Posterior cingulate gyrus (tissue), 11 donors: ENCODE measurements at places on chromosomes 3 and 15.

GRCh38 chr15:22810033-22810852 lies 23.8 kb downstream of the NIPA1 start:
- no peak for DNase-seq

- no peak for DNase-seq
Observed at GRCh38 chr3:76949033-76949432, 90.9 kb upstream of the ROBO2 start.

DNA sequence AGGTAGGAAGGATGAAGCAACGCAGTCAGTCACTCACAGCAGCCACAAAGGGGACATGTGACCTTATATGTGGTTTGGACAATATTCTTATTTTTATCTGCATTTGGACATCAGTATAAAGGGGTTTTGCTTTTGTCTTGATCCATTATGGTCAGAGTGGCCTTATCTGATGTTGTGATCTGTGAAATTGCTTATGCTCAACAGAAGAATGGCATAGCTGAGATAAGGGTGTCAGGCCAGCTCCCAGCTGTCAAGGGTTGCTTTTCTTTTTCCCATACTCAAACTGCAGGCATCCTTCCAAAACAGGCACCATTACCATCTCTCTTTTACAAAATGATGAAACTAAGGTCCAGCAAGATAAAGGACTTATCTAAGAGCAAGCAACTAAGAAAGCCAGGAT lies 28.1 kb downstream of the DCLK3 start:
- no peak for DNase-seq

DNA sequence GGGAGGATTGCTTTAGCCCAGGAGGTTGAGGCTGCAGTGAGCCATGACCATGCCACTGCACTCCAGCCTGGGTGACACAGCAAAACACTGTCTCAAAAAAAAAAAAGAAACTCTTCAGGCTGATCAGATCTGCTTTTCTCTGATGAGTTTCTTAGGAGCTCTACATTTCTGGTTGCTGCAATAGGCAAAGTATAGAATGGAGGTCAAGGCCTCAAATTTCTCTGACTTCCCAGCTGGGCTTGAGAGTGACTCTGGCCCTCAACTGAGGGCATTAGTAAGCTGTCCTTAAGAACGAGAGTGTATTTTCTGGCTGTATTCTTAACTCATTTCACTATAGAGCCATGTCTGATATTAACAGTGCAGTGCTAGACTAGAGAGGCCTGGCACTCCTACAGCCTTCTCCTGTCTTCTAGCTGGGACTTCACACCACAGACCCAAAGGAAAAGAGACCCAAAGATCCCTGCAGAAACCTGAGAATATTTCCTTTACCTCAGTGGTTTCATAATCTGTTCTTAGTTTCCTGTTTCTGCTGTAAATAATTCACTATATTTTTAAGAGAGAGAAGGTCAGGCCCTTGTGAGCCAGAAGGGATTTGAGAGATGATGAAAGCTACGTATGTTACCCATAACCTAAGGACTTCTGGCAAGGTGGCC lies 2.0 kb upstream of the NR1I2 start:
- DNase-seq: no peak

DNA sequence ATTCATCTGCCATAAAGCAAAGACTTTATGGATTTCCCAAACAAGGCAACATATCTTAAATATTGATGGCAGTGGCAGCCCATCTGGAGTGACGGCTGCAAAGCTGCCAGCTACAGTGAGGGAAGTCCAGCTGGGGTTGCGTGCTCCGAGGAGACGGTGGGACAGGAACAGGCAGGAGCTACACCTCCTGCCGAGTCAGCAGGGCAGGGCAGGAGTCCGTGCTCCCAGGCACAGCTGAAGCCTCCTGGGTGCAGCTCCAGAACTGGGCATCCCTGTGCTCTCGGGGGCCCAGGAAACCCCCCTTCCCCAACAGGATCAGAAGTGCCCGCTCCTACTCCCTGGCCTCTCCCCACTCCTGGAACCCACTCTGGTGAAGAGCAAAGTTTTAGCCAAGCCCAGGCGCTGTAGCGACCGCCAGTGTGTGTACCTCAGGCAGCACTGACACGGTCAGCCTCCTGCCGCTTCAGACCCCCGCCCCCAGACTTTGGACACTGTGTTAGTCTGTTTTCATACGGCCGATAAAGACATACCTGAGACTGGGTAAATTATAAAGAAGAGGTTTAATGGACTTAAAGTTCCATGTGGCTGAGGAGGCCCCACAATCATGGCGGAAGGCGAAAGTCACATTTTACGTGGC lies 556.4 kb upstream of the CCDC54 start:
- no peak for DNase-seq

DNA sequence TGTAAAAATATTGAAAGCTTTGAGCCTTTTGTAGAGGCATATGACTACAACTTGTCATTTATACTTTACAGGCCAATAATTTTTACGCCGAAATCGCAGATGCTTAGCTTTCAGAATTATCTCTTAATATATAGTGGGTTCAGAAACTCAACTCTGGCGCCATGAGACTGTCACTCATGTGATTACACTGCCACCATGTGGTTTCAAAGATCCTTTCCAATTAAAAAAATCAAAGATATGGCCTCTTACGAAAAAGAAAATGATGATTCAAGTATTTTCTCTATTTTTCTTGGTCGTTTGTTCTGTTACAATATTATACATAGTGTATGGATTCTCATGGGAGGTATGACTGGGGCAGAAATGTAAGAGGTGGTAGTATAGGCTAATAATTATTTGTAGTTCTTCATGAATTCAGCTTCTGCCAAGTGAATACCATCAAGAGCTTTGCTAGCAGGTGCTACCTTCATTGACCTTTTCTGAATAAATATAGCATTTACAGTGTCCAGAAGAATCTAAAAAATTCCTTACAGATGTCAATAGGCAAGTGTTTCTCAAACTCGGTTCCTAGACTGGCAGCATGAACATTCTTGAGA lies 751.7 kb upstream of the GOLIM4 start:
- no peak for DNase-seq

DNA sequence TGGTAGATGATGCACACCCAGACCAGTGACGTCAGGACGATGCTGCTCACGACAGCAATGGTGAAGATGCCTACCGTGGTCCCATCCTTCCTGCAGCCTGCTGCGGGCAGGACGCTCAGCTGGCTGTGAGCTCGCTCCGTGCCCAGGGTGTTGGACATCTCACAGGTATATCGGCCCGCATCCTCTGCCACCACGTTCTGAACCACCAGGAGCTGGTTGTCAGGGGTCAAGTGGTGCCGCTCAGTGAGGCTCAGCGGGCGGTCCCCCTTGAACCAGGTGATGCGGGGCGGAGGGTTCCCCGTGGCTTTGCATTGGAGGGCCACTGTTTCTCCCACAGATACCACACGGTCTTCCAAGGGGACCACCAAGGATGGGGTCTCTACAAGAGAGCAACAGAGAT lies 117.8 kb downstream of the LRIG1 start:
- DNase-seq: no peak

GRCh38 chr3:197522183-197522715 lies 33.5 kb downstream of the BDH1 start:
- DNase-seq: no peak

- DNase-seq: no peak
Observed at GRCh38 chr15:57403566-57404325, 27.4 kb downstream of the CGNL1 start.

GRCh38 chr3:11134794-11135193 lies 19.5 kb upstream of the HRH1 start:
- DNase-seq: no peak

DNA sequence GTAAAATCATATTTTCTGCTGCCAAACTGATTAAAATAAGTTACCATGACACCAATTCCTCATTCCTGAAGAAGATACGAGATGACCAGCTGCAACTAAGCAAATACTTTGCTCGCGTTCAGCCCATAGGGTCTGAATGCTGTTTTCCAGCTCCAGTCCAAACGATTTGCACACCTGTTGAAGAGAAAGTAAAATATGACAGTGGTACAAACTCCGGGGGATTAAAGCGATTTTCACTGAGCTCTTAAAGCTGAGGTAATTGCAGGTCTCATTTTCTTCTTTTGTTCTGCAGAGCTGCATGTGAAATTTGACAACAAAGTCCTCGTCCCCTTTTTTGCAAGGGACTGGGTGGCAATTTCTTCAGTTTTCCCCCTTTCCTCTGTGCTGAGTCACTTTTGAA lies 118.4 kb downstream of the NR2F2 start:
- DNase-seq: no peak

- no peak for DNase-seq
Observed at GRCh38 chr3:189845069-189845468, 213.9 kb downstream of the TP63 start.

DNA sequence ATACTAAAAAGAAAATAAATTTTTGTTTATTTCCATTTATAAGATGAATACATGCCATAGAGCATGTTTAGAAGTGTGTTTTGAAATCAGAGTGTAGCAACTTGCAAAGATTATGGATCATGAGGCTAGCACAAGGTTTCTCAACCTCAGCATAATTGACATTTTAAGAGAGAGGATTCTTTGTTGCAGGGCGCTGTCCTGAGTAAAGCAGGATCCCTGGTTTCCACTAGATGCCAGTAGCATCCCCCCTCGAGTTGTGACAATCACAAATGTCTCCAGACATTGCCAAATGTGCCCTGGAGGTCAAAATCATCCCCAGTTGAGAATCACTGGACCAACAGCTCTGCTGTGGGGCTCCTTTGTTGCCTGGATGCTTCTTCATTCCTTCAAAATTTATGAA lies 128.5 kb upstream of the RBMS3 start:
- DNase-seq: no peak

DNA sequence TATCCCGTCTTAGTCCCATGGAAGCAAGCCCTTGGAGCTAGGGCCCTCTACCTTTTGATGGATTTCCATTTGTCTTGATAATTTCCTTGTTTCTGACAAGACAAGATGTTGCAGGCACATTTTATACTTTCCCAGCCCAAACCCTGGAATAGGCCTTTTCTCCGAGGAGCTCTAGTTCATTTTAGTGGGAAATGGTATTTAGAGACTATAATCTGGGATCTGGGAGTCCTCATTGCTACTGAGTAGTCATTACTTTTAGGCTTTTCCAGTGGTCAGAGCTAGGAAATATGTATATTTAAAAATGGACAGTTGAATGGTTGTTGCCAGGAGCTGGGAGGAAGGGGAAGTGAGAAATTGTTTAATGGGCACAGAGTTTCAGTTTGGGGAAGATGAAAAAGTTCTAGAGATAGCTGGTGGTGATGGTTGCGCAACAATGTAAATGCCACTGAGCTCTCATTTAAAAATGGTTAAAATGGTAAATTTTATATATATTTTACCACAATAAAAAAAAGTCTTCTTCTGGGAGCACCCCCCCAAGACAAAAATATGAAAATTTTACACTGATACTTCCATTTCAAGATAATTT lies 31.6 kb downstream of the MLH1 start:
- no peak for DNase-seq

DNA sequence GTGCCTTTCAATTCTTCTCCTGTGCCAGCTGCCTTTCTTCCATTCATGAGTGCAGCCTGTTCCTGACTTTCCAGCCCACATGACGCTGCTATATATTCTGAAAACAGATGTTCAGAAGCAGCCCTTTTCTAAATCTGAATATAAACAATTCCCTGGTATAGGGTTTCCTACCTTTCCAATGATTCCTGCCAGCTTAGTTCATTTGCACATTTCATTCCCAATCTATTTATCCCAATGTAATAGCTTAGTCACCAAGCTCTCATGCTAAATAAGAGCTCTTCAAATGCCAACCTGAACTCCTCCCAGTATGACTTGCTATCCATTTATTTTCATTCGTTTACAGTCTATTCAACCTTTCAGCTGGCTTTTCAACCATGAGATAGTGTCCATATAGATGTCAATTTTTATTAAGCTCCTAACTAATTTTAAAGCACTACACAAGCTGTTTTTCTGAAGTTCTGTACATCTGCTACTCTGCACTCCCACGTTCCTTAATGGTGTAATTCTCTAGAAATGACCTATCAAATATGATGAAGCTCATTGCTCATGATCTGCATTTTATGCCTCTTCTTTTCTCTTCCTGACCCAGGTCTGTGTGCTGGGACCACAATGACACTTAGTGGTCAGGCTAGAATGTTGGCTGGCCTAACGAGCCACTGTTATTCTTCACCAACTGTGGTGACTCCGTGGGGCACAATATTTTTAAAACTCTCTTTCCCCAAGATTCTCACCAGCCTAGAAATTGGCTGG lies 605.0 kb upstream of the TBL1XR1 start:
- no peak for DNase-seq

- no peak for DNase-seq
Observed at GRCh38 chr3:138354376-138354775, 6.0 kb downstream of the MRAS start.

- DNase-seq: no peak
Observed at GRCh38 chr15:38576837-38577236, 12.2 kb upstream of the RASGRP1 start.

GRCh38 chr15:48389691-48390143 lies 58.5 kb downstream of the DUT start:
- no peak for DNase-seq

DNA sequence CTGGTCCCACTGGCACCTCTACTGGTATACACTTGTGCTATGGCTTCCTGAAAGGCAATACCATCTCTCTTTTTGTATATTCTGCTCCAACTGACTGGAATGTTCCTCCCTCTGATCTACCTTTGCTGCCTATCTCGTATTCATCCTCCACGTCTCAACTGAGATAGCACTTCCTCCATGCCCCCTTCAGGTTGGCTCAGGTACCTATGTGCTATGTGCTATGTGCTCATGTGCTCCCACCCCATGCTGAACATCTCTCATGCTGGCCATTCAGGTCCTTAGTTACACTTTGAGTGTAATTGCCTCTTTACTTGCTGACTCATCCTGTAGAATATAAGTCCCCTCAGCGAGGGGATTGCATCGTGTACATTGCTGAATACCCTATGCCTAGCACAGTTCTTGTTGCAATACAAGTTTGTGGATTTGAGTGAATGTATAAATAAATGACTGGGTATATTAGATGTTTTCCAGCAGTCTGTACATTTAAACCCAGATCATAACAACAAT lies 156.9 kb downstream of the SOX2 start:
- no peak for DNase-seq

GRCh38 chr15:51759557-51760070 lies 8.2 kb downstream of the TMOD2 start:
- no peak for DNase-seq

DNA sequence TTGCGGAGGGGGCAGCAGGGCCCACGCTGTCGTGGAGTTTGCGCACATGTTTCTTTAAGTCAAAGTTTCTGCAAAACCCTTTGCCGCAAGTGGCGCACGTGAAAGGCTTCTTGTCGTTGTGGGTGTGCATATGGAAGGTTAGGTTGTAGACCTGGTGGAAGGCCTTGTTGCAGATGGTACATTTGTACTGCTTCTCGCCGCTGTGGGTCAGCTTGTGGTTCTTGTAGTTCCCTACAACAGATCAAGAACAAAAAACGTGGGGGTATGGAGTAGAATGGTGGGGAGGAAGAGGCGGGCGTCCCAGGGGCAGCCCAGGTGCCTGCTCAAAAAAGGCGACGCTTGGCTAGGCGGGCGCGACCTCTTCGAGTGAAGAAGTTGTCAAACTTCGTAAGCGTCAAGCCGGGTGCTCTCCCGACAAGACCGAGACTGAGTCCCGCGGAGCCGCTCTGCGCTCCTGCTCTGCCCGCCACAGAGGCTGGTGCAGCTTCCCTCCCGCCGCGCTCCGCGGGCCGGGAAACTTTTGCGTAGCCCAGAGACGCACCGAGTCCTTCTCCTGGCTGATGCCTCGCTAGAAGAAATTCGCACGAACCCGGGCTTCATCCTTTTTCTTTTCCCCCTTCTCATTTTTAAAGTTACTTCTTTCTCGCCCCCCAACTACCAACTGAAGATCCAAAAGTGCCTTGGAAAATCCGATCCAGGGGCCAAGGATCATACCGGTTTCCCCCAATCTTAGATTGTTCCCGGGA lies 3.1 kb downstream of the FEZF2 start:
- no peak for DNase-seq

GRCh38 chr3:98734735-98735134 lies 28.4 kb upstream of the ST3GAL6 start:
- DNase-seq: no peak

- DNase-seq: no peak
Observed at GRCh38 chr3:52939600-52939999, 42.3 kb upstream of the STIMATE start.
